Right ventricle myocardium inferior (tissue), 1 donor: ENCODE measurements at places on chromosomes 4 and X. TPM values are rescaled to one million over a fixed set of nuclear protein-coding genes. Genes with fewer than 3 reads are reported as not detected.

- no peak for DNase-seq
These were observed 2024.1 kb upstream of the TENM3 start for GRCh38 chr4:180219080-180219479.

The SERPINA7 gene
- not detected for total RNA-seq

DNA sequence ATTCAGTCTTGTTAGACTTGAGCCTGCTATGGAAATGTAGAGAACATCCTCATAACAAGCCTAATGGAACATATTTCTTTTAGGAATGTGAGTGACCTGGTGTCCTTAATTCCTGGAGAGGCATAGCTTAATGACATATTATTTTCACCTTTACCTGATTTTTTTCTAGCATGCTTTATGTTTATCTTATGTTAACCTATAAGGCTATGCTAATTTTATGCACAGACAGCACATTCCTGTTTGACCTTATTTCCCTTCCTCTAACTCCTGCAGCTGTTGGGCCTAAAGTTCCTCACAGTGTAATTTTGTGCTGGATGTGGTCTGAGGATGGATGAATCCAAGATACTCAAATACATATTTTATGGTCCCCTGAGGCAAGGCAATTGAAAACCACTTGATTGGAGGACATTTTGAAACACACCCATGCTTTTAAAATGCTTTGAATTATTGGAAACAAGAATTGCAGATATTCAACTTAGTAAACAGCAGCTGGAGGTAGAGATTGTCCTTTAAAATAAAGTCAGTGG is 111.5 kb downstream of the LARP7 start:
- DNase-seq, result no peak

GRCh38 chrX:150365051-150365989 is 2.2 kb downstream of the MAMLD1 start:
- DNase-seq, result peak; percentile 82

The GLRA3 gene
- total RNA-seq, result not detected

DNA sequence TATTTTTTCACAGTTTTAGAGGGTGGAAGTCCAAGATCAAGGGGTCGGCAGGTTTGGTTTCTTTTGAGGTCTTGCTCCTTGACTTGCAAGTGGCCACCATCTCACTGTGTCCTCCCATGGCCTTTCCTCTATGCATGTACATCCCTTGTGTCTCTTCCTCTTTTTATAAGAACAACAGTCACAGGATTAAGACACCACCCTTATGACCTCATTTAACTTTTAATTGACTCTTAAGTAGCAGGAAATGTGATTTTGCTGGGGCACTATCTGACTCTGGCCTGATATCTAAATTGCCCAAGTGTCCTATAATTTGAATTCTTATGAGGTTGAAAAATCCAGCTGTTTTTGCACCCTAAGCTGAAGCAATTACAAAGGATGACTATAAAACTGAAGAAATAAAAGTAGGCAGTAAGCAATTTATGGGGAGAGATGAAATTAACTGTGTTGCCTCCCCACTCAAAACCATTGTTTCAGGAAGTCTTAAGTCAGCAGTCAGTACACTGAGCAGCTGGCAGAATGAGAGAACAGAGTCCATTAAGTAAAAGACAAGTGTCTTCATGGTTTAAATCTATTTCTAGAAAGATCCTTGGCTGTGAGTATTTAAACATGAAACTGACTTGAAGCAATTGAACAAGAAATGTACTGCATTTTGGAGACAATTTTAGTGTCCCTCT is 601.3 kb downstream of the SPRY1 start:
- no peak for DNase-seq

- no peak for DNase-seq
These were observed 11.2 kb downstream of the APELA start for GRCh38 chr4:164888096-164888715.

The RPS6KA6 gene
- total RNA-seq, result 0.32 TPM

- DNase-seq, result no peak
These were observed 19.0 kb downstream of the IQSEC2 start for GRCh38 chrX:53262189-53262917.

GRCh38 chrX:153411255-153411987 is at the start of gene ZFP92:
Gene ZFP92 (plus strand): TSS chrX:153411472. CDS start chrX:153418323, 6,851 bp downstream.
- DNase-seq, result peak; percentile 71

The ZC4H2 gene
- total RNA-seq, result 3.9 TPM

- no peak for DNase-seq
These were observed 144.9 kb downstream of the ANXA5 start for GRCh38 chr4:121551881-121552280.

GRCh38 chr4:156939139-156939538 is 32.5 kb downstream of the PDGFC start:
- DNase-seq, result no peak

DNA sequence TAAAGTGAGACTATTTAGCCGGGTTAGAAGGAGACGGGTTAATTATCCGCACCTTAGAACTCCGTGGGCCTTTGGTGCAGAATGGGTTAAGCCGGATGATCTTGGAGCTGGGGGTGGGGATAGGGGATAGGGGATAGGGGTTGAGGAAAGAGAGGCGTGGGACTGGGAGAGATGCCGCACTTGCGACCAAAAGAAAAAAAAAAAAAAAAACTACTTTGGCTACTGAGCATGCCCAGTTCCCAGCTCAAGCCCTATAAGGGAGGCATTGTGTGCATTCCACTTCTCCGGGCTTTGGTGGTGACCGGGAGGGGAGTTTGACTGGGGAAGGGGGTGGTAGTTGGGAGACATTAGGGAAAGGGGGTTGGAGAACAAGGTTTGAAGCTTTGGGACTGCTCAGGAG is at the start of gene SLITRK4:
TSS of gene SLITRK4 (minus strand) at position 187 of the 400 bp plus-strand sequence. CDS start 4,993 bp downstream, outside the sequence.
- DNase-seq, result no peak

The PLAC8 gene
- 2.2 TPM for total RNA-seq

The CCDC158 gene
- 0.16 TPM for total RNA-seq

The OCIAD2 gene
- total RNA-seq, result 18.5 TPM

DNA sequence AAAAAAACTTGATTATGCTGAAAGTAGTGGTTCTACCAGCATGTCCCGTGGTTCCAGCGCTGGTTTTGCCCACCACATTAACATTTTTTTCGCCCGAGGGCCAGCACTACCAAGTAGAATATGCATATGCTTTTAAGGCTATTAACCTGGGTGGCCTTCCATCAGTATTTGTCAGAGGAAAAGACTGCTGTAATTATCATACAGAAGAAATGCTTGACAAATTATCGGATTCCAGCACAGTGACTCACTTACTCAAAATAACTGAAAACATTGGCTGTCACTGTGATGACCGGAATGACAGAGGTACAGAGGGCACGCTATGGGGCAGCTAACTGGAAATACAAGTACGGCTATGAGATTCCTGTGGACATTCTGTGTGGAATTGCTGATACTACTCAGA is 34.6 kb downstream of the PRPS2 start:
- DNase-seq, result no peak

The GUF1 gene
- 21.9 TPM for total RNA-seq

The SYN1 gene
- 11.1 TPM for total RNA-seq

GRCh38 chr4:107655289-107655688 is 64.7 kb downstream of the PAPSS1 start:
- no peak for DNase-seq

GRCh38 chrX:129959493-129959832 is 23.0 kb upstream of the BCORL1 start:
- DNase-seq, result no peak

GRCh38 chrX:151754047-151754429 is 19.5 kb downstream of the CNGA2 start:
- no peak for DNase-seq

GRCh38 chr4:151951671-151952050 is 190.9 kb upstream of the GATB start:
- no peak for DNase-seq

- no peak for DNase-seq
These were observed 78.4 kb downstream of the GRID2 start for GRCh38 chr4:92382128-92382527.

- no peak for DNase-seq
These were observed 85.3 kb upstream of the GPR101 start for GRCh38 chrX:137119049-137119448.

- DNase-seq, result no peak
These were observed 63.8 kb upstream of the HELT start for GRCh38 chr4:184954482-184954881.

DNA sequence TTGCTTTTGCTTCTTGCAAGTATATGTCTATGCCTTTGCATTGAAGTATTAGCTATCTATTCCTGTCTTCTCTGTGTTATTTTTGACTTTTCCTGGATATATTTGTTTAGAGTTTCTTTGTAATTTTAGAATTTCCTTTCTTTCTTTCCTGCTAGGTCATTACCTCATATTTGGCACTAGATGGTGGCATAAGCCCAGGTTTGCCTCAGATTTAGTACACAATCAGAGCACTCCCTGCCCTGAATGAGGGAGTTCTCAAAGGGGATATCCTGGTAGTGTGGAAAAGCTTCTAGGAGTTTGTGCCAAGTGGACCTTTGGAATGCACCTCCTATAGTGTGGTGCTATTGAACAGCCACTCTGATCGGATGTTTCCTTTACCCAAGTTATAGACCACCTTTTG is 181.6 kb downstream of the UGT8 start:
- no peak for DNase-seq

- DNase-seq, result no peak
These were observed 49.0 kb downstream of the SYTL5 start for GRCh38 chrX:38055170-38055847.

- DNase-seq, result no peak
These were observed 92.5 kb downstream of the LHFPL1 start for GRCh38 chrX:112587194-112587593.

- DNase-seq, result no peak
These were observed 3.1 kb upstream of the SOX3 start for GRCh38 chrX:140507982-140508305.

The PAGE1 gene
- not detected for total RNA-seq

The ATP2B3 gene
- not detected for total RNA-seq

- no peak for DNase-seq
These were observed 52.1 kb upstream of the STOX2 start for GRCh38 chr4:183852910-183853547.

The PDLIM3 gene
- total RNA-seq, result 281 TPM

DNA sequence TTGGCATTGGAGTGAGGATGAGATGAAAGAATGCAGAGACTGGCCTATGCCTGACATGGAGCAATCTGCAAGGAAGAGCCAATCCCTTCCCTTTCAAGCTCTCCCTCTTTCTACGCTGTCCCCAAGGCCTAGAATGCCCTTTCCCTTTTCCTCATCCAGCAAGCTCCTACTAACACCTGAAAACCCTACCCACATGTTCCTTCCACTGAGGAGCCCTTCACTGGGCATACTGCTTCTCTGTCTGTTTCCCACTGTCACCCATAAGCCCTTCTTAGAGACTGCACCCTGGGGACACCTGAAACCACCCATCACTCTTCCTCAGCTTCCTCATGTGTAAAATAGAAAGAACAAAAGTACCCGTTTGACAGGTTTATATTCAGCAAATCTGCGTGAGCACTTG is 249.6 kb upstream of the PSAPL1 start:
- no peak for DNase-seq

GRCh38 chrX:153060095-153060445 is 3.8 kb downstream of the PNMA3 start:
- no peak for DNase-seq

GRCh38 chr4:182143822-182144625 is 99.2 kb upstream of the TENM3 start:
- no peak for DNase-seq

GRCh38 chr4:40603281-40603680 is 26.4 kb downstream of the RBM47 start:
- DNase-seq, result no peak

GRCh38 chrX:147803948-147804347 is 107.8 kb upstream of the FMR1 start:
- no peak for DNase-seq

The GAGE1 gene
- total RNA-seq, result not detected

The HPGD gene
- 1.1 TPM for total RNA-seq
